Transverse colon (tissue), 4 donors: ENCODE measurements at places on chromosomes 1 and 21. TPM values are rescaled to one million over a fixed set of nuclear protein-coding genes. Genes with fewer than 3 reads are reported as not detected.

DNA sequence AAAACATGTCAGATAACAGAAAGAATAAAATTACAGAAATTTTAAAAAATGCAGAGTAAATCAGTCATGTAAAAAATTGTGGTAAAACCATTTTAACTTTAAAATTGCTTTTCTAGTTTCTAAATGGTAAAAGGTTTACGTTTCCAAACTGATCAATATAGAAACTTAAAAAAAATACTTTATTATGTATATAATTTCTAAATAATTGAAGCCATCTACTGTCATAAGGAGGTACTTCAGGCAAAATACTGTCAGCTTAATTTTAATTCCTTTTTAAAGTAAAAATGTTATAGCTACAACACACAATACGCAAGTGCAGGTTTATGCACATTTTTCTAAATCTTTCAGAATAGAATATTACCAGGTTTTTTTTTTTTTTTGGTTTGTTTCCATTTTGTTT, 159.9 kb downstream of the HFM1 start:
- H3K4me3 ChIP-seq = no peak overlapping the region
- H3K36me3 ChIP-seq = no peaks in the 10 kb centered on the region
- no peaks in the 10 kb centered on the region for H3K4me1 ChIP-seq
- DNase-seq = no peak
- no peak overlapping the region for H3K27ac ChIP-seq

DNA sequence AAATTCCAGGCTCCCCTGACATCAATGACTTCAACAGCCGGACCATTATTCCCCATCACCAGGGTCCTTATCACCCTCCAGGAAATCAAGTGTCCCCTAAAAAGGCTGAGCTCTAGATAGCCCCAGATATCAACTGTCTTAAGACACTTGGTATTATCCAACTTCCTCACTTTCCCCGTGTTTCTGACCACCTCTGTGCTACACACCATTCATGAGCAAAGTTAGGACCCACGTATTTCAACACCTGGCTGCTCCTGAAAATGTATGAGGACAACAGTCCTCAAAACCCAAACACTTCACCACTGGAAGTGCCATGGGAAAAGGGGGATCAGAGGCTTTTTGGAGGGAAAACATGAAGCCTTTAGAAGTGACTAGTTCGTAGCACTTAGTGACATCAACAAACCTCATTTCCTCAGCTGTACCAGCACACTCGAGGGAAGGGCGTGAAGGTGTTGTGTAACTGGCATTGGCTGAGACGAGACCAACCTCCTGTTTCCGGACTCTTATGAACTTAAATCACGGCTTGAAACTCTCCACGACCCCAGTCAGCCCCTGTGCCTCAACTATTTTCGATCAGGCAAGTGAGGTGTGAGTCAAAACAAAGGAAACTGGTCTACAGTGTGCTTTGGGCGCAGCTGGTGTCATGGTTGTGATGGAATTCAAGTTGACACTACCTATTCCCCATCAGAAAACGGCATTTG, 4.1 kb upstream of the CHD5 start:
- H3K27ac ChIP-seq = no peak overlapping the region
- H3K4me1 ChIP-seq = peaks cover under 1% of the 10 kb centered on the region
- DNase-seq = no peak
- no peak overlapping the region for H3K4me3 ChIP-seq
- peaks cover 28% of the 10 kb centered on the region for H3K27me3 ChIP-seq

FMO2 gene
- total RNA-seq = 3.0 TPM

TENT5C gene
- 3.4 TPM for total RNA-seq

FNDC10 gene
- total RNA-seq = 3.0 TPM
